Activated T-cell treated with anti-CD3 and anti-CD28 coated beads for 1 hour (primary cell): ENCODE measurements at places on chromosomes 6 and 20.

- DNase-seq = peak; percentile 28
These were observed 38.3 kb downstream of the ARHGAP18 start for GRCh38 chr6:129671442-129672340.

- no peak for DNase-seq
These were observed 114.3 kb upstream of the JAG1 start for GRCh38 chr20:10788055-10788454.

GRCh38 chr6:71997341-71997740 is 111.0 kb downstream of the RIMS1 start:
- no peak for DNase-seq

- DNase-seq = no peak
These were observed 7.6 kb upstream of the BMP5 start for GRCh38 chr6:55882718-55883569.

- no peak for DNase-seq
These were observed 309.9 kb upstream of the CDYL start for GRCh38 chr6:4466261-4466660.

GRCh38 chr6:145756170-145756662 is 20.9 kb upstream of the EPM2A start:
- DNase-seq = no peak

GRCh38 chr6:30399390-30400058 is 54.6 kb downstream of the RPP21 start:
- no peak for DNase-seq

GRCh38 chr20:17882065-17882833 is 86.3 kb downstream of the SNX5 start:
- DNase-seq = no peak

- no peak for DNase-seq
These were observed 113.7 kb downstream of the DLL1 start for GRCh38 chr6:170176898-170177771.

DNA sequence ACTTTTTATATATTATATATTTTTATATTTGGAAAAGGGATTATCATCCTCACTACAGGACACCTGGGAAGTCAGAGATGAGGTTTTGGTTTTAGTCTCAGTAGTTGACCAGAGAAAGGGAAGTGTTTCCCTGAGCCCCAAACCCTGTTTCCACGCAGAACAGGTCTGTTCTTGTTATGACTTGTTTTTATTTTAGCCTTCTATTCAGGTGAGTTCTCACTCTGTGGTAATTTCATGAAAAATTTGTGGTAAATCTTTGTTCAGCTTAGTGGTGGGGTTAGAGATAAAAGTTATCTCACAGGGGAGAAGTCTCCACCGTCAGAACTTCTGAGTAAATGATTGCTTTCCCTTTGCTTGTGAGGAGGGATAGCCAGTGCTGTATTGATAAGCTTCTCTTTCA is 224.9 kb downstream of the FARS2 start:
- no peak for DNase-seq

DNA sequence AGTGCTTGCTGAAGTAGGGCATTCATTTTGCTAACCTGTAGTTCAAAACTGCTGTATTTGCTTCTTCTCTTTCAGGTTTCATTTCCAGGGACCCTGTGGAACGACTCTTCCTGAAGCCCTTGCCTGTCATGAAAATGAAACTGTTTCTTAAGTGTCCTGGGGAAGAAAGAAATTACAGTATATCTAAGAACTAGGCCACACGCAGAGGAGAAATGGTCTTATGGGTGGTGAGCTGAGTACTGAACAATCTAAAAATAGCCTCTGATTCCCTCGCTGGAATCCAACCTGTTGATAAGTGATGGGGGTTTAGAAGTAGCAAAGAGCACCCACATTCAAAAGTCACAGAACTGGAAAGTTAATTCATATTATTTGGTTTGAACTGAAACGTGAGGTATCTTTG is 3.4 kb upstream of the NOL7 start:
- DNase-seq = no peak

DNA sequence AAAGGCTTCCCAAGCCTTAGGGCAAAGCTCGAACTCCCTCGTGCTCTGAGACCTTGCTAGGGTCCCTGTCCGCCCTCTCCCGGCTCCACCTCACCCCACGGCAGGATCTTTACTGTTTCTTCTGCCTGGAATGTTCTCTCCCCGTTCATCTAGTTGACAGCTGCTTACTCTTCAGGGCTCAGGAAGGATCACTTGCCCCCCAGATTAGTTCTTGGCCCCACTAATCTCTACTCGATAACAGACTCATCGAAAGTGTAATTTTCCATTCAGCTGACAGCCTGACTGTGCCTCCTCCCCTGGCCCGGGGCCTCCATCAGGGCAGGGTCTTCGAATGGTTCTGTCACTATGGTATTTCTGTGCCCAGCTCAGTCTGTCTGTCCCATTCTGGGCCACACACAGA is 3.1 kb downstream of the MAP1LC3A start:
- DNase-seq = no peak

- DNase-seq = no peak
These were observed 698.3 kb downstream of the EPM2A start for GRCh38 chr6:145036848-145037567.

DNA sequence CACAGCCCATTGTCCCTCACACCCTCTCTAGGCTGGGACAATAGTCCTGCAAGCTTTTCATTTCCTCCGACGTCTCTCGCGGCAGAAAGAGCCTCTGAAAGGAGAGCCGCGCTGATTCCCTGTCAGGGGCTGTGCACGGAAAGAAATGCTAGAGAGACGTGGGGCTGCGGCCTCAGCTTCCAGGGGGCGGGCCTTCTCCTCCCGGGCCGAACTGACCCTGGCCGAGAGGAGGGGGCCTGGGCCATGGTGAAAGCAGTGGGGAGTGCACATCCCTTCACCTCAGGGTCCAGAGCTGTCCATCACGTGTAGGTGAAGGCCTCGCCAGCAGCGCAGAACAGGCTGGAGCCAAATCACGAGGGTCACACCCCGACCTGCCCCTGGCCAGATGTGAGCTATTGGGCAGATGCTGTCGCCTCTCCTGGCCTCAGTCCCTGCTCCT is 220.4 kb downstream of the TAF4 start:
- no peak for DNase-seq

DNA sequence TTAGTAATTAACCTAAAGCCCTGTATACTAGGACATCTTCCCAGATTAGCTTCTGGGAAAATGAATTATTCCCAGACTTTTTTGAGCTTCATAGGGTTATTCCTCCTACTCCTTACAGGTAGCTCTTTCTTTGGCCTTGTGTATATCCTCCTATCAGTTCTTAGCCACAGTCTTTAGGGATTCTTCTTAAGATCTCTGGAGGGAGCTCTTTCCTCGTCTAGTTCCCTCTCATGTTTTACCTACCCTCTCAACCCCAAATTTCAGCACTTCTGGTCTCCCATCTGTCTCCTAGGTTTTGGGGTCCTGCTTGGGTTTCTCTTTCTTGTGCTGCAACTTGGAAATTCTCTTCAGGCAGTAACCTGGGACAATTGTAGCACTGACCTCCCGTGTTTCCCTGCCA is 46.4 kb upstream of the SLC35B3 start:
- DNase-seq = no peak

GRCh38 chr6:11785774-11786579 is 7.4 kb upstream of the ADTRP start:
- peak; percentile 5 for DNase-seq

DNA sequence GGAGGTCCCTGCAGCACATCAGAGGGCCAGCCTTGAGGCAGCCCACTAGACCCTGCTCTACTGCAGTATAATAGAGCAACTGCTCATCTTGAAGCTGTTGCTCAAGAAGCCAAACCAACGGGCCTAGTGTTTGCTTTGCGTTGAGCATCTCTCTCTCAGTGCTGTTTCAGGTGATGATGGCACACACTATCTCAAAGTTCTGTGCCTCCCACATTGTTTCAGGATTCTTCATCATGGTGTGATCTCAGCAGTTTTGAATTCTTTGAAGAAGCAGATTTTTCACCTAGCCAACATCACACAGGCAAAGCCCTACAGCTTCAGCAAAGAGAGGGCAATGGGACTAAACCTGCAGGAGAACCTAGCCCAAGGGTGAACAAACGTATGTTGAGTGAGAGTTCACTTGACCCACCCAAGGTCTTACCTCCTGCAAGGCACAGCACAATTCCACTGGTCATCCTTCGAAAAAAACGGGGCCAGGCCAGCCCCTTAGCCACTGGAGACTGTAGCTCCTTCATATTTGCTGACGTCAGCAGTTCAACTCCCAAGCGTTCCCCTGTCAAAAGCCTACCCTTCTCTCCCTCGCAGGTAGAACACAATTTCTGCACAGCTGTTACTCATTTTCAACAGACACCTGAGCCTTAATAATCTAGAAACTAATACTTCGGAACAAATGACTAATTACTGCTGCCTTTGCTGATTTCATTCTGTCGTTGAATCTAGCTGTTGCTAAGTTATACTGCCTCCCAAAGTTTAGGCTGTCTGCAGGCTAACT is 15.8 kb downstream of the MYB start:
- no peak for DNase-seq

DNA sequence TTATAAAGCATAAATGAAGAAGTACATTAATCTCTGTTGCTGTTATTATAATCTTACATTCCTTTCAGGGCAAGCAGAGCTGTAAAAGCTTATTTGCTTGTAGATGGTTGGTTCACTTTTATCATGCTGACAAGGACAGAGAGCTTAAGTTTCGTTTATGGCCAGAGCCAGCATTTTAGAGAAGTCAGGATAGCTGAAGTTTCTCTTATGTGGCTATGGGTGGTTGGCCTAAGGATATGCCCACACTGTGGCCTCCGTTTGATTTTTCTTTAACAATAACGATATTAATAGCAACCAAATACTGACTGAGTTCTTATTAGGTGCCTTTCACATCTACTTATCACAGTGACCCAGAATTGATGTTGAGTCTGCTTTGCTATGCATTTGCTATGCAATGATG is 78.5 kb downstream of the FARS2 start:
- no peak for DNase-seq

DNA sequence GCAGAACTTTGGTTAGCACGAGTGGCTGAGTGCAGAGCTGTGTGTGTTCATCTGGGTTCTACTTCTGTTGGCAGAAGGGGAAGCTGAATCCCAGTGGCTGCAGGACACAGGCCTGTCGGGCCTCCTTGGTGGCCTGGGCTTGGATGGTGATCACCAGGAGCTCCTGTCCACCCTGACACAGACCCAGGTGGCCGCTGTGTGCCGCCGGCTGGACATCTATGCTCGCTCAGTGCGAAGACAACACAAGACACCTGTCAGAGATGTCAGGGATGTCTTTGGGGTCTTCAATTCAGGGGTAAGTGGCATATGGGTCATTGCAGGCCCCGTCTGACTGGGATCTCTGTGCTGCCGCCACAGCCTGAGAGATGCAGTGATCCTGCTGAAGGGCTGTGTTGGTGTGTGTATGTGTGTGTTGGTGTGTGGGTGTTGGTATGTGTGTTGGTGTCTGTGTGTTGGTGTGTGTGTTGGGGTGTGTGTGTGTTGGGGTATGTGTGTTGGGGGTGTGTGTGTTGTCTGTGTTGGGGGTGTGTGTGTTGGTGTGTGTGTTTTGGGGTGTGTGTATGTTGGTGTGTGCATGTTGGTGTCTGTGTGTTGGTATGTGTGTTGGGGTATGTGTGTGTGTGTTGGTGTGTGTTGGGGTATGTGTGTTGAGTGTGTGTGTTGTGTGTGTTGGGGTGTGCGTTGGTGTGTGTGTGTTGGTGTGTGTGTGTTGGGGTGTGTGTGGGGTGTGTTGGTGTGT is 25.5 kb downstream of the ARHGAP40 start:
- no peak for DNase-seq

GRCh38 chr6:109313139-109313538 is 69.1 kb downstream of the CD164 start:
- no peak for DNase-seq

DNA sequence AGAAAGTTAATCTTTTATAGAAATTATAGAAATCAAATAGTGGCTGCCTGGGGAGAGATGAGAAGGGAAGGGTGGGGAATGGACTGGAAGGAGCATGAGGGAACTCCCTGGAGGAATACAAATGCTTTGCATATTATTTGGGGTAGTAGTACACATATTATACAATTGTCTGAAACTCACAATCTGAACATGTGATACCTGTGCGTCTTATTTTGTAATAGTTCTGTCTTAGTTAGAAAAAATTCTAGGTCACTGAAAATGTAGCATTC is 30.7 kb upstream of the SPTLC3 start:
- no peak for DNase-seq

DNA sequence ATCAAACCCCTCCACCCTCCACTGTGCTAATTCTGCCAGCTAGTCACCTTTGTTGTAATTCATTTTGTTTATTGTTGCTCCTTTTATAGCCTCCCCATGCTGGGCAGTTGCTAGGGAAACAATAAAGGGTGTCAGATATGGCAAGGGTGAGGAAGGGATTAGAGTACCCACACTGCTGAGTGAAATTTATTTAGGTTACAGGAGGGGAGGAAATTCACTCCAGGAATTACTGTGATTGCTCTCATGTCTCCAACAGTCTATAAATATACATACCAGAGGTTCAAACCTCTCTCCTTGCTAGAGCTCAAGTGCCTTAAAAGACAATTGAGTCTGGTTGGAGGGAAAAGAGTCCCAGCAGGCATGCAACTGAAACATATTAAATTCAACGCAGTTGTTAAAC is 90.6 kb upstream of the ADGRF1 start:
- no peak for DNase-seq

DNA sequence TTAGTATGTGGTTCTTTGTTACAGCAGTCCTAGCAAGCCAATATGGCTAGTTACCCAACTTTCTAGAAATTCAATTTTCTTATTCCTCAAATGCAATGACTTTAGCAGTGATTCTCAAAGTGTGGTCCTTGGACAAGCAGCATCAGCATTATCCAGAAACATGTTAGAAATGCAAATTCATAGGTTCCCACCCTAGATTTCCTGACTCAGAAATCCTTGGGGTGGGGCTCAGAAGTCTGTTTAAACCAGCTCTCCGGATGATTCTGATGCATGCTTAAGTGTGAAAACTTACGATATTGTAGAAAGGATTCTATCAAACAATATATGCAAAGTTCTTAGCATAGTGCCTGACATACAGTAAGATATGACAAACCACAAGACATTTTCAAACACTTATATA is 757.1 kb downstream of the DHX35 start:
- no peak for DNase-seq

DNA sequence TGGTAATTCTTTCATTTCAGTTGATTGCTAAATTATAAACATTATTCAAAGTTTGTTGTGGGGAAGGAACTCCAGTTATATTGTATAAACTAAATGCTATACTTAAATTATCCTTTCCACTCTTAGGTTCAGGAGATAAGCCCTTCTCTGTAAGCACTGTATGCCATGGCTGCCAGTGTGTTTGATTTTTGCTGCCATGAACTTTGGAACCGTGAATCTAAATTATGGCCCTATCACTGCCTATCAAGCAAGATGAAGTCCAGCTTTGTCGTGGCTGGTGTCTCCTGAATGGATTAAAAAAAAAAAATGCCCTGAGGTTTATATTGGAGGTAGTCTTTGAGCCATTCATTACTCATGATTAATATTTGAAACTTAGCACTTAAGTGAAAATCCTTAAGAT is 44.7 kb downstream of the CDC5L start:
- DNase-seq = no peak
